ENCODE measurements at places on chromosomes 3 and 15.

- no peak for DNase-seq
Observed at GRCh38 chr3:162586591-162586990, 1090.0 kb downstream of the OTOL1 start.

DNA sequence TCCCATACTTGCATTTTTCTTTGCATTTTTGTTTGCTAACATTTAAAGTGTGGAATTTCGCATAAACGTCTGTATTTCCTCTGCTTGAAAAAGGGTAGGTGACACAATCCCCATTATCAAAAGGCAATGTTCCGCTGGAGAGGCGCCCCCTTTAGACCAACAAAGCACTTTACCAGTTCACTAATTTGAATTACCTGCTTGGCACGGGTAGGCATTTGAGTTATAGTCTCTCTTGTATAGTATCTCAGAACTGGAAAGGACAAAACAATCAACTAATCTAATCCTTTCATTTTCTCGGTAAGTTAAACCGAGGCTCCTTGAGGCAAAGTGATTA lies 775 bp upstream of the CCDC39 start:
- peak; percentile 61 for DNase-seq

GRCh38 chr15:38054488-38054887 lies 120.0 kb downstream of the TMCO5A start:
- DNase-seq: no peak

- no peak for DNase-seq
Observed at GRCh38 chr3:16390581-16390980, 122.9 kb downstream of the RFTN1 start.

GRCh38 chr3:7241584-7242302 lies 380.8 kb downstream of the GRM7 start:
- DNase-seq: no peak

Data from GM12865 (cell line).